ENCODE measurements at places on chromosomes 3 and 15.
A peak's percentile ranks its signal among the peaks of the same experiment; 100 is the strongest.

- peak; percentile 69 for DNase-seq
Observed at GRCh38 chr3:48492461-48493202, 11.3 kb downstream of the SHISA5 start.

- no peak for DNase-seq
Observed at GRCh38 chr3:55782351-55782750, 295.2 kb upstream of the WNT5A start.

DNA sequence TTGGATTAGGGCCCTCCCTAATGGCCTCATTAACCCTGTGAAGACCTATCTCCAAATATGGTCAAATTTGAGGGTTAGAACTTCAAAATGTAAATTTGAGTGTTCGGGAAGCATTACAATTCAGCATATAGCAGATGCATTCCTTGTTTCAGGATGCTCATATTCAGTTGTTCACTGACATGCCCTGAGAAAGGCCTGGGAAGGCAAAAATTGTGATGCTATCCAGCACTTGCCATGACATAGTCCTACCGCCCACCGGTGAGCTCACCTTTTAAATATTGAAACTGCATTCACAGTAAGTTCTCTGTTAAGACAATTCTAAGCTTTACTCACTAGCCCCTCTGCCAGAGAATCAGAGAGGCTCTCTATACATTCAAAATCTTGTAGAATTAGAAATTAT is 300.3 kb upstream of the CCDC54 start:
- DNase-seq: no peak

- DNase-seq: no peak
Observed at GRCh38 chr3:106242781-106243180, 374.0 kb upstream of the CBLB start.

DNA sequence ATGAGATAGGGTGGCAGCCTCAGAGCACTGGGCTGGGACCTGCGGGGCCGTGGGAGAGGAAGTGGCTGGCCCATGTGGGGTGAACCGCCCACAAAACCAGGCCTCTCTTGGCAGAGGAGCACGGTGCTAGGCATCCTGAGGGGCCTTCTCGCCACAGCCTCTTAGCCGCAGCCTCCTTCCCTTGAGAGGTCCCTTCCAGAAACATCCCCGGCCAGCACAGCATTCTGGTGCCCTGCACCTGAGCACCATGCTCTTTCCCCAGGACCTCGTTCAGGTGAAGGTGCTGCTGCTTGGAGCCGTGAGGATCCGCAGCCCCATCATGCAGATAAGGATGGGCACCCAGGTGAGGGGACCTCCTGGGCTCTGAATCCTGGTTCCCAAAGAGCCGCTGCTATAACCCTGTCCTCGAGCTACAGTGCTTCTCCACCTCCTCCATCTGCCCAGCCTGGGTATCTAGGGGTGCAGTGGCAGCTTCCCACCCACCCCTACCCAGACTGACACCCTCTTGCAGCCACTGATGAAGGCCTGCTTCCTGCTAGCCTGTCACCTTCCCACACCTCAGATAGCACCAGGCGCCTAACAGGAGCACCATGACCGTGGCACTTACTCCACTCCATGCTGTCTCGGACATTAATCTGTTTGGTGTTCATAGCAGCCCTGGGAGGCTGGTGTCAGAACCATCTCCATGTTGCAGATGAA is 11.2 kb upstream of the TXNRD3 start:
- DNase-seq: no peak

- DNase-seq: no peak
Observed at GRCh38 chr3:127368186-127369032, 80.6 kb upstream of the PRR20G start.

GRCh38 chr3:30672959-30673358 is 66.6 kb downstream of the TGFBR2 start:
- DNase-seq: no peak

DNA sequence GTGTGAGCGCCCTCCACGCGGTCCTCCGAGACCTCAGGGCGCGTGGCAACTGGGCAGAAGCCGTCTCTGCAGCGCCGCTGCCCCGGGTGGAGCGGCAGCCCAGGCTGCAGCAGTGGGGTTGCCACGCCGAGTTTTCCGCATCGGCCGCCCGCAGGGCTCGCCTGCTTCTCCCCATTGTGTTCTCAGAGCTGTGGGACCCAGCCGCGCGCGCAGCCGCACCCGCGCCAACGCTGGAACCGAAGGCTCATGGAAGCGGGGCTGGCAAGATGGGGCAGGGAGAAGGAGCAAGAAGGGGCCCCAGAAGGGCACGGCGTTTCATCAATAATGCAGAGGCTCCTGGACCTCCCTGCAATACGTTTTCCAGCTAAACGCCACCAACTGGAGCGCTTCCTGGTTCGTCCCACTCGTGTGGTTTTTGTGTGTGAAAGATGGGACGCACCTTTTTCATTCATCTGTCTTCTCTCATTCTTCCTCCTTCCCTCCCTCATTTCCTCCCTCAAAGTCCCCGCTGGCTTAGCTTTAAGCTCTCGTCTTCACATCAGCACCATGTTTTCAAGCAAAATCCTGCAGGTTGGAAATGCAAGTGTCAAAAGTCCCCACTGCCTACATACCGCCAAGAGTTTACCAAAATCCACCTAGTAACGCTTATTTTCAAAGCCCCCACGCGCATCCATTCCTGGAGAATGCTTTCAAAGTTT is 1.2 kb downstream of the ROBO1 start:
- no peak for DNase-seq

- no peak for DNase-seq
Observed at GRCh38 chr15:95822961-95823360, 507.5 kb upstream of the NR2F2 start.

GRCh38 chr3:89783341-89783927 is 676.0 kb downstream of the EPHA3 start:
- no peak for DNase-seq

DNA sequence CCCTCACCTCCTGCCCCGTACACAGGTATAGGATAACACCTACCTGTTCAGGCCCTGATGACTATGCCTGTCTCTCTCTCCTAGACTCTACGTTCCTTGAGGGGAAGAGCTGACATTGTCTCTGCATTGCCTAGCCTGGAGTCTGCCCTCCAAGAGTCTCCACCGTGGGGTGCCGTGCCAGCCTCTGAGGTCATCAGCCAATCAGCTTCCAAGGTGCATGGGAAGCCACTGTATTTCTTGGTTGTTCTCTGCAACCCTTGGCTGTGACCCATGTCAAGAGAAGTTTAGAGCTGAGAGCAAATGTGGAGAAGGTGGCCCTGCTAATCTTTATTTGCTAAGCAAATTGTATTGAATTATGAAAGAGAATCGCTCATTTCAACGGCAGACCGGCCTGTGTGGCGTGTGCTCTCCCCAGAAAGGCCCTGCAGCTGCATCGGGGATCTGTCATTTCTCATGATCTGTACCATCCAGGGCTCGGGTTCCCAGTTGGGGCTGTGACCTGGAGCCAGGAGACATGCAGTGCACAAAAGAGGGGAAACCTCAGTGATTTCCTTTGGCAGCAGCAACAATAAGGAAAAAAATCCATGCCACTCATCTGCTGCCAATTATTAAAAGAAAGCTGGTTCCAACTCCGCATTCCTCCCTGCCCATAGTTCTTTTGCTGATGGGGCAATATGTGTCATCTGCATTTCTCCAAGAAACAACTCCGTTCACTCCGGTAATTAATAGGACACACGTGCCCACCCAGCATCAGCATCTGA is 182.2 kb downstream of the MEGF11 start:
- no peak for DNase-seq

- DNase-seq: no peak
Observed at GRCh38 chr3:113223475-113224281, 12.3 kb downstream of the BOC start.

GRCh38 chr3:111732252-111732879 is 126.7 kb upstream of the PHLDB2 start:
- DNase-seq: no peak

All from SIG-M5 (cell line).